ENCODE measurements at places on chromosomes 12 and 14.

DNA sequence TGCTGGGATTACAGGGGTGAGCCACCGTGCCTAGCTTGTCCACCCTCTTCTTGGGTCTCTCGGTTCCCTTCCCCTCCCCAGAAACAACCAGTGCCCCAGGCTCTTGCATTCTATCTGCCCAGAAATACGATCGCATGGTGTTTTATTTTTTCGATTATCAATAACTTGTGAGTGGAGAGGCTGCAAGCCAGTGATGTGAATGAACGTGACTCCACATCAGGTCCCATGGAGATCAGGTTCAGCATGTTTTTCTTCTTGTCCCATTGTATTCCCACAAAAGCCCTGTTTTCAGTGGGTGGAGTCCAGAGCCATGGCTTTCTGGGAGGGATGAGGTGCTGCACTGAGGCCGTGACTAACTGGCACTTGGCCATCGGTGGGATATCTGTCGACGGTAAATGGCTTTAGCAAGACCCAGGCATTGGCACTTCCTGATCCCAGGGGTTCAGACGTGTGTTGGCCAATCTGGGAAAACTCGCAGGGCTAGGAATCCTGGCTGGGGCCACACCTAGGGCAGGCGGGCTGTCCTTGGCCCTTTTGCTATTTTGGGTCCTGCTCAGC lies 12.7 kb upstream of the HNF1A start:
- no peak for DNase-seq

- no peak for DNase-seq
These were observed 85.6 kb downstream of the PLEKHA5 start for GRCh38 chr12:19215115-19215514.

DNA sequence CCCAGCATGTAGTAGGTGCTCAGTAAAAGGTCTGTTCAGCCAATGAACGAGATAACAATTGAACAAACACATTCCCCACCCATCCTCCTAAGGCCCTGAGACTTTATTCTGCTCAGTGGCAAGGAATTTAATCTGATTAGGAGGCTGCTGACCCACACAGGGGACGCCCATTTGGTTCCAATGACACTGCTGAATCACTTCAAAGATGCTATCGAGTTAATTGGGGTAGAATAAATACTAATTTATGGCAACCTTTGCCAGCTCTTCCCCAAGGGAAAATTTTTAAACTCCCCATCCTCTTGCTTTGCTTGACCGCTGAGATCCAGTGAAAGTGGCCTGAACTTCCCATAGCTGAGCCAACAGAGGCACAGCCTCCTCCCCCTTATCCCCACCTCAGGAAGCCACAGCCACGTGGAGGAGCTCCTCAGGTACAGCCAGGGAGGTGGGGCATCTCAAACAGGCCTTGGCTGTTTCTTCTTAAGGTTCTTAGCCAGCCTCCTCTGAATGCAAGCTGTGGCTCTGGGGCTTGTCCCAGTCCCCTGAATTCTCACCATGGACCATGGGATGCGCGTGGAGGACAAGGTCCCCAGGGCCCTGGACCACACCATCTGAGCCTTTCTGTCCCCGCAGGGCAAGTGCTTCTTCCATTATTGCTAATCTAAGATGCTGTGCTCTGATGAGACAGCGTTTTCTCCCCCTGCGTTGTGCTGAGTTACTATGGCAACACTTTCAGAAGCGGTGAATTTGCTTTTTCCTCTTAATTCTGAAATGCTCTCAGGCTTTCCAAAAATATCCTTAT lies 26.7 kb downstream of the C14orf132 start:
- DNase-seq, result no peak

DNA sequence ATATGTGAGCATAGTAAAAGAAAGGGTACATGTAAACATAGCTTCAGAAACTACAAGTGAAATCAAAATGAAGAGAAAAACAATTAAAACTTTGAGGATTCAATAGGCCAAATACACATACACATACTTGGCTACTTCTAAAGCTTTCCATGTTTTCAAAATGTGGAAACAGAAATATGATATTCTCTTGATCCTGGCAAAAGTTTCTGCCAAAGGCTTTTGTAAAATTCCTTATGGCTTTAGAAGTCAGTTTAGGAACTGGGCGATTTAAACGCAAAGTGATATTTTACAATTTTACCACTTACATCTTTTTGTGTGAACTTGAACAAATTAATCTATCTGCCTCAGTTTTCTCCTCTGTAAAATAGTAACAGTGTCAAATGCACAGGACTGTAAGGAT lies 756.4 kb downstream of the C12orf50 start:
- DNase-seq, result no peak

GRCh38 chr12:132423251-132423819 lies 66.6 kb upstream of the FBRSL1 start:
- DNase-seq, result no peak

GRCh38 chr12:65666876-65667275 lies 157.4 kb upstream of the HMGA2 start:
- no peak for DNase-seq

DNA sequence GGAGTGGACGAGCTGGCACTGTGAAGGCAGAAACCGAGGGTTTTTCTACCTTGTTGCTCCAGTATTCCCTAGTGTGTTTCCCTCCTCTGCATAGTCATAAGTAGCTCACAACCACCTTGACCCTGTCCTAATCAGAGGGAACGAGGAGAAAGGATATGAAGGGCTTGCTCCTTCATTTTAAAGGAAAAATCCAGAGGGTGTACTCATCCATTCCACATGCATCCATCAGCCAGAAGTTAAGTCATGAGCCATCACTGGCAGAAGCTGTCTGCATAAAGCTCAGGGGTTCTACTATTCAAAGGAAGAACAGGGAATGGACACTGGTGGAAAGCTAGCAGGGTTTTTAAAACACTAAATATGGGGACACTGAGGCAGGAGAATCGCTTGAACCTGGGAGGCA lies 84.3 kb upstream of the FOXN3 start:
- no peak for DNase-seq

- DNase-seq, result no peak
These were observed 6.8 kb upstream of the OTUB2 start for GRCh38 chr14:94019329-94019728.

- no peak for DNase-seq
These were observed 27.5 kb downstream of the TECPR2 start for GRCh38 chr14:102390064-102390855.

DNA sequence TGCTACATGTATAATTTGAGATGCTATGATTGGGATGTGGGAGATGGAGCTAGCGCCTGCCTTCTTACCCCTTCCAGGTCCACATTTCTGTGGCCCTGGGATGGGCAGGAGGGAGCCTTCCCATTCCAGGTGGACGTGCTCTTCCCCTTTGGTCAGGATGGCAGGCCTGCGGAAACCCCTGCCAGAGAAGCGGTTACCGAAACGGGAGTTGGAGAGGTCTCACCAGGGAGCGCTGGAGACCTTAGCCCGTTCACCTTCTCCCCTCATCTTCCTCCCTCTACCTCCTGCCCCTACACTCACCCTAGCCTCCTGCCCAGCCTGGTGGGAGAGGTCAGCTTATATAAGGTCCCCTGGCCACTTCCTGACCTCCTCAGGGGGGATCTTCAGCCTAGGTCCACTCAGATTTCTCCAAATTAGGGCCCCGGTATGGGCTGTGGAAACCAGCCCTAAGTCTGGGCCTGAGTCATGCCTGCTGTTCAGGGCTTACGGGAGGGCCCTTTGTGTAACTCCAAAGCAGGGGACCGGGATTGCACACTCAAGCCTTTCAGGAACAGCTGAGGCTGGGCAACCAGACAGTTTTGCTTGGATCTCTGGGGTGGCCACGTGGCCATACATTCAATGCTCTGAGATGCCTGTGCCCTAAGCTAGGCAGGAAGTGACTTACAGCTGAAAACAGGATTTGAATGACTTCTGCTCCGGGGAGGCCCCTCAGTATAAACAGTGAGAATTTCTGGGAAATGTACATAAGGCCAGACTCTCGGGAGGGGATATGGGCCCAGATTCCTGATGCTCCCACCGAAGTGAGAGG lies 10.2 kb upstream of the MEG3 start:
- no peak for DNase-seq

DNA sequence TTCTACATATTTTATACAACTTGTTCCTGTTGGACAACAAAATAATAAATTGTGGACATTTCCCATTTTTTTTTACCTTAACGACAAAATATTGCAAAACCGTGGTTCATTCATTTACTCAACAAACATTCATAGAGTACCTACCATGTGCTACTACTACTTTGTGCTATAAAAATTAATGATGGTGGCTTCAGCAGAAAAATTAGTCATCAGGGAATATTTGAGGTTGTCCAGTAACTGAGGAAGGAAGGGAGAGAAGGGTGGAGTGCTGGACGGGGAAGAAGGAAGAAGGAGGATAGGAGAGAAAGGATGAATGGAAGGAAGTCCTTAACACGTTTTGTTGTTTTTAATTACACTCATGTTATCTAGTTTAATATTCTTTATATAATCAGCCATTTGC lies 53.7 kb downstream of the PPFIBP1 start:
- DNase-seq, result no peak

DNA sequence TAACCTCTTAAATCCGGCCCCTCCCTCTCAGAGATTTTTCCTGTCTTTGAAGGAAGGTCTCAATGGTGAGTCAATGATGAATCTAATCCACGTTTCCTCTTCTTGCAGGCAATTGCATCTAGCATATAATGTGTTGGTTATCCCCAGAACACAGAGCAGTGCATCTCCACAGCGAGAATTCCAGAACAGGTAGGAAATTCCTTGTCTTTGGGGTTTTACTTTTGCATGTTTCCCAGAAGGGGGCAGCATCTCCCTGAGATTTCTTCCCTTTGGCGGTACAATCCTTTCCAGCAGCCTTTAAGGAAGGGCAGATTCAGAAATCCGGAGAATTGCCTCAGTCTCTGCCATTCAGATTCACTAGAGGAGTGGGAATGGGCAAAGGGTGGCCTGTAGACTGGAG lies 128.0 kb downstream of the KCNA5 start:
- peak; percentile 41 for DNase-seq
